Fibroblast of skin of left quadriceps (primary cell): ENCODE measurements at places on chromosomes 11 and 22.

DNA sequence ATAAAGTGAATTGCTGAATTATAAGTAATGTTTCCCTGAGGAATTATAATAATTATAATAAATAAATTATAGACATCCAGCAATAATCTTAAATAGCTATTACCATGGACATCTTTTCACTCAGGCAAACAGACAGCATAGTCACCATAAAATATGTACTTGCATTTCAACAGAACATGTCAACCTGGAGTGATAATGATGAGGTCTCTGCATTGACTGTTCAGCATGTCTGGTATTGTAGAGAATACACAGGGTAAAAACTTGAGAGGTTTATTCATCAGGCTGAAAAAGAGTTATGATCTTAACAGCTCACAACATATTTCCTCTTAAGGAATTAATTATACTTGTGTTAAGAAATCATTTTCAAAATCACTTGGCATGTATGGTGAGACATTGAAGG, 41.1 kb upstream of the TYR start:
- no peak for DNase-seq

DNA sequence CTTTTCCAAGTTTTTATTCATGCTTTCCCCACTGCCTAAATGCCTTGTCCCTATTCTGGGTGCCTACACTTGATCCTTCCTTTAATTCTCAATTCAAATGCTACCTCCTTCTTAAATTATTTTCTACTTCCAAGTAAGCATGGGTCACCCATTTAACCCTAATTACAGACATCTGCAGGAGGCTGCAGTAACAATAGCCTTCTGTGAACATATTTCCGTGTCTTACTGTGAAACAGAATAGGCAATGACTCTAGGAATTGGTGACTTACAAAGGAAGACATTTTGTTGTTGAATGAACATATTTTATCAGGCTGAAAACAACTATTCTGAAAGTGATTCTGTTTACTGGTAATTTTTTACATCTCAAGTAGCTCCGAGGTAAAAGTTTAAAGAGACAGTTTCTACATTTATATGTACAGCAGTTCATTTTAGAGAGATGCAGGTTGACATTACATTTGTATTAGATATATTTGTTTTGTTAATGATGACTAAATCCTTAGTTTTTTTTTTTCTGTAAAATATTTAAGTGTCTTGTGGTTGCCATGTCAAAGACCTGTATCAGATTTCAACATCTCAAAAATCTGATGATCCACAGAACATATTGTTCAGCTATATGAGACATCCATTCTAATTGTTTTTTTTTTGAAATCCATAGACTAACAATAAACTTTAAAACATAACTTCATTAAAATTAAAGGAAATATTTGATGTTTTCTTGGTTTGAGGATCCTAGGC, 316.8 kb downstream of the CASP12 start:
- DNase-seq, result no peak

- DNase-seq, result no peak
Measured at GRCh38 chr11:64013141-64013896, 22.4 kb upstream of the FLRT1 start.

DNA sequence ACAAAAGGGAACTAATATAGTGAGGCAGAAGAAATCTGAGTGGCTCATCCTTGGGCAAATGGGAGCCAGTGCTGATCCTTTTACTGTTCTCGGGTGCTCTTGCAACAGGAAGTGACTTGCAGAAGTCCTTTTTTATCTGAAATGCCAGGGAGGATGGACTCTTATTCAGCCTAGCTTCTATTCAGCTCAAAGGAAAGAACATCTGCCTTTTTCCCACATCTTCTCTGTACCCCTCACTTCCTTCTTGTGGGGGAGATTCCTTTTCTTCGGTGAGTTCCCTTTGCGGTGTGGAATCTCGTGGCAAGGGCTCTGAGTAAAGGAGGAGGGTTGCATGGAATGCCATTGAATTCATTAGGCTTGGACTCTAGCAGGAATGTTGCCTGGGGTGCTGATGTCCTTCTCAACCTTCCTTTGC, 76.2 kb downstream of the ZBTB16 start:
- DNase-seq, result no peak

GRCh38 chr11:100188137-100188783, 498.8 kb upstream of the ARHGAP42 start:
- DNase-seq, result no peak

- DNase-seq, result no peak
Measured at GRCh38 chr22:22085702-22086500, 103.3 kb upstream of the TOP3B start.

- no peak for DNase-seq
Measured at GRCh38 chr11:110782616-110783015, 70.4 kb upstream of the ARHGAP20 start.

- no peak for DNase-seq
Measured at GRCh38 chr11:70569618-70569890, 171.2 kb downstream of the CTTN start.

GRCh38 chr11:1292018-1292643, 17.3 kb downstream of the TOLLIP start:
- no peak for DNase-seq

DNA sequence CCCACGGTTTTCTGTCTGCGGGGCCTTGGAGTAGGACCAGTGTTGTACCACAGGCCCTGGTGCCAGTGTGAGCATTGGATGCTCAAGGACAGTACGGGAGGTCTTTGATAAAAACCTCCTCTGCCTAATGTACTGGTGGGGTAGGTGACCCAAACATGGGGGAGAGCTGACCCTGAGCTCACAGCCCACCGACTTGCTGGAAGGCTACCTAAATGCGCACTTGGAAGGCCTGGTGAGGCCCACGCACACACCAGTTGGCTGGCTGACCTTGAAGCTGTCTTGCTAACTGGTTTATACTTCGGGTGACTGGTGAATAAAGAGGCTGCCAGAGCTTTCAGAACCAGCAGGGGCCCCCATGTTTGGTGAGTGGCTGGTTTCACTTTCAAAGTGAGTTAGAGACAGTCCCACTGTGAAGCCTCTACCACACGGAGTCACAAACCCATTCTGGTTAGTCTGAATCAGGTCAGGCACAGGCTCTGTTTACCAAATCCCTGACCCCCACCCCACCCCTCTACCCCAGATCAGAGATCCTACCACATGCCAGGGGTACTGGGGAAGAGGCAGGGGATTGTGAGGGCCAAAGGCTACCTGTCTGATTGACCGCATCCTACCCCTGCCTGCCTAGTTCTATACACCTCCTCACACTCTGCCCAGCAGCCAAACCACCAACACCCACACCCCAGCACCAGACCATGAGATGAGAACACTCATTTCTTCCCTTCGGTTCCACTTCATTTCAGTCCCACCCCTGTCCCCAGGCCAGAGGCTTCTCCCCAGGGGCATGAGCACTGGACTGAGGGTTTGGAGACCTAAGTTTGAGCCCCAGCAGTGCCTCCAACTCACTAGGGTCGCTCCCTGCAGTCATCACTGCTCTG, 12.7 kb upstream of the IL2RB start:
- DNase-seq, result no peak

DNA sequence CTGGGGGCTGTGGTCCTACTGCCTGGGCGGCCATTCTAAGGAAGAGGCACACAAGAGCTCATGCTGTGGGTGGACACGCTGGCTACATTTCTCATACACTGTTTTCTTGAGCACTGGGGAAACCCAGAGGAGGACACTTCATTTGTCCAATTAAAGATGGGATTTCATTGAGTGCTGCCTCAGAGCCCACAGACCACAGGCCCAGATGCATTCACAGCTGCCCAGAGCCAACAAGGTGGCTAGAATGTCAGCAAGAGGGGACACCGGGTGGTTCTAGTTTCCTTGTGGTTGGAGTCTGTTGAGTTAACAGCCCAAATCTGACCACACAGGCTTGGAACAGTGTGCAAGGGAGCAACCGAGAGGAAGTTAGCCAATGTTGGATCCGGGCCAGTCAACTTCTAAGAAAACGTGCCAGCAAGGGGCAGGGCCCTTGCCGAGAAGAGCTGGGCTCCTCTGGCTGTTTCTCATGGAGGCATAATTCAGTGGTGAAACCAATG, 35.0 kb upstream of the SORL1 start:
- peak; percentile 89 for DNase-seq

GRCh38 chr22:38685761-38686160, 4.0 kb downstream of the TOMM22 start:
- no peak for DNase-seq

- DNase-seq, result no peak
Measured at GRCh38 chr22:43419371-43420080, 7.7 kb downstream of the MPPED1 start.

- DNase-seq, result no peak
Measured at GRCh38 chr11:118896921-118897591, 13.4 kb downstream of the CXCR5 start.

DNA sequence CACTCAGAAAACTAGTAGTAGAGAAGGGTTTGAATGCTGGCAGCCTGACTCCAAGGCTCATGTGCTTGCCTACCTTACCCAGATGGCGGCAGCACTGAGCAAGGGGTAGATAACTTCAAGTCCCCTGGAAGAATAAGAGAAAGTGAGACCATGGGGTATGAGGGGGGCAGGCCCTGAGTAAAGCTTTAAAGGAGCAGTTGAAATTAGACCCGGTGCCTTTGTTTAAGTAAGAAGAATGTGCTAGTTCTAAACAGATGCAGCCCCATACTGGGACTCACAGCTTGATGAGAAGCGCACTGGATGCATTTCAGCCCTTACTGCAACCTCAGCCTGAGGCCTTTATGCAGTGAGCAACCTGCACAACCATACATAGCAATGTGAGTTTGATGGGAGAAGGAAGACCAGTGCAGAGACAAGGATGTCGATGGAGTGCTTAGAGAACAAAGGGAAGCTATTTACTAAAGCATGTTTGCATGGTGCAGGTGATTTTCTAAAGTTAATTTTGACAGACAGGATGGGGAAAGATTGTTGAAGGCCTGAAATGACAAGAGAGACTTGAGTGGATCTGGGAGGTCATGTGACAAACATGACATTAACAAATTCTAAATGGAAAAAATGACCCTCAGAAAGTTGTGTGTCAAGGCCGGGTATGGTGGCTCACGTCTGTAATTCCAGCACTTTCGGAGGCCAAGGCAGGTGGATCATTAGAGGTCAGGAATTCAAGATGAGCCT, 27.1 kb upstream of the TMA7B start:
- no peak for DNase-seq

- DNase-seq, result no peak
Measured at GRCh38 chr11:81477277-81477676, 1256.4 kb downstream of the FAM181B start.

DNA sequence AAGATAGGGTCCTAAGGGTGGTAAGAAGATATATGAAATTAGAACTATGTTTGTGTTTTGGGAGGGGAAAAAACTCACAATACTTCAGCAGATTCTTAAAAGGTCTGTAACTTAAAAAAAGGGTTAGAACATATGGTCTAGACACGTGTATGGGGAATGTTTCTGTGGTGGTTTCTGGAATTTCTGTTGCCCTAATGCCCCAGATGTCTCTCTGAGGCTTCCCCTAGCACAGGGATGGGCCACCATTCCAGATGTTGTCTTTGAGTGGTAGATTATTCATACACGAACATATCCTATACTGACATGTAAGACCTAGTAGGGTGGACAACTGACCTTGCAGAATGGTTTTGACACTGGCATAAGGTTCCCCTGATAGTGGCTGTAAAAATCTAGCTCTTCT, 26.2 kb downstream of the EHF start:
- peak; percentile 21 for DNase-seq

- no peak for DNase-seq
Measured at GRCh38 chr11:130118636-130119387, 40.8 kb upstream of the ST14 start.

- no peak for DNase-seq
Measured at GRCh38 chr22:45094825-45095224, 68.9 kb upstream of the NUP50 start.

DNA sequence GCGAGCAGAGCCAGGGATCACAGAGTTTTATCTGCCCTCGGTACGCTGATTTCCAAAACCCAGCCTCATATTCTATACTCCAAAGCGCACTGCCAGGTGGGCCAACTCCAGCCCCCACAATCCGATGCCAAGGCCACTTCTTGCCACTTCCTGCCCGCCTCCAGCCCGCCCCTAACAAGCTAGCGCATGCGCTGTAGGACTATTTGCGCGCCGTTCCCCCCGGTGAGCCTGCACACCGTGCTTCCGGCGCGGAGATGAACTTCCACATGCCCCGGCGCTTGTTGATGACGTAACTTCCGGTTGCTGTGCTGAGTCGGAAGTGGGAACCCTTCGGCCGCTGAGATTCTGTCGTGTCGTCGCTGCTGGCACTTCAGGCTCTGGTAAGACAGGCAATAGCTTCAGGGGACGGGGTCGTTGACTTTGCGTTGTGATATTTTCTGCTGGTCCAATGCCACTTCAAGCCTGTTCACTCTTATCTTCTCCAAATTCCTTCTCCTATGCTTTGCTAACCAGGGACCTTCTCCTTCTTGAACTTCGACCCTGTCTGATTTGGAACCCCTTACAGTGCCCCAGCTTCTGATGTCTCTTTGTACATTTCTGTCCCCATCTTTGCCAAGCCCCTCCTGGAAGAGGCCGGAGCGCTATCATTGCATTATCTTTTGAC, at the start of gene UBE4A:
Gene UBE4A (plus strand): TSS at position 306 of the 664 bp plus-strand sequence. CDS start 5,481 bp downstream, outside the sequence.
- DNase-seq, result peak; percentile 82

- no peak for DNase-seq
Measured at GRCh38 chr22:40502919-40503318, 132.5 kb downstream of the SGSM3 start.

GRCh38 chr22:20783300-20783673, 9.4 kb downstream of the SERPIND1 start:
- no peak for DNase-seq

GRCh38 chr11:66340596-66341501, 4.1 kb downstream of the BRMS1 start:
- no peak for DNase-seq

DNA sequence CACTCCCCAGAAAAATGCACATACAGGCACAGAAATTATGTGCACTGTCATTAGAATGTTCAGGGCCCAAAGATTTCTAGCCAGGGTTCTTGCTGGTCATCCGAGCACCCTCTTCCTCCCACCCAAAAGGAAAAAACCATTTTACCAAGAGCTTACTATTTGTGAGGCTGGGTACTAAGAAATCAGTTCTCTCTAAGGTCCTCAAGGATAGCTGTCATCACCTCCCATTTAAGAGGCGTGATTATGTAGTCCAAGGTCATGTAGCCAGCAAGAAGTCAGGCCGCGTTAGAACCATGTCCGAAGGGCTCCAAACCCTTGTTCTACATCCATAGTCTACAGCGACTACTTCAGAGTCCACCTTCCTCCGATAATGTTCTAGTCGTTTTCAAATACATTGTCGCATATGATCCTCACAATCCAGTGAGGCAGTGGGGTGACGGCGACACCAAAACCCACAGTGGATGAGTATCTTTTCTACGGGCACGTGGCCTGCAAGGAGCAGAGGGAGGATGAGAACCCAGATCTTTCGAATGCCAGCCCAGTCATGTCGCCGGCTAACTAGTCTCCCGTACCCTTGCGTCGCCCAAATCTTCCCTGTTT, 634 bp downstream of the TIMM8B start:
- DNase-seq, result no peak

GRCh38 chr11:133937468-133937867, 19.3 kb downstream of the IGSF9B start:
- no peak for DNase-seq

GRCh38 chr11:104366321-104366734, 202.4 kb upstream of the PDGFD start:
- DNase-seq, result no peak

- no peak for DNase-seq
Measured at GRCh38 chr11:62542750-62543567, 3.6 kb downstream of the AHNAK start.

- DNase-seq, result no peak
Measured at GRCh38 chr11:13000721-13001120, 8.4 kb upstream of the RASSF10 start.
